ENCODE measurements at places on chromosomes 16 and 17.

DNA sequence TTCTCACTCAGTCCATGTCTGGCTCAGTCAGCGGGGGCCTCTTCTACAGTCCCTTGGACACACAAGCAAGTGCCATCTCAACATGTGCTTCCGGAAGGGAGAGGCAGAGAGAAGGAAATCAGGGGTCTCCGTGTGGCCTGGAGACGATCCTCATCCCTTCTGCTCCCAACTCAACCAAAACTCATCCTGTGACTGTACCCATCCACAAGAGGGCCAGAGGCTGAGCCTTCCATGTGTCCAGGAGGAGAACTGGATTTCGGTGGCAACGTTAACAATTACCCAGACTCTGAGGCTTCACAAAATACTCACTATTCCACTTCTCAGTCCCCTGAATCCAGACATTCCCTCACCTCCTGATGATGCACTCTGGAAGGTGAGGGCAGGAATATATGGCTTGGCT is 7.8 kb upstream of the ALOX12B start:
- DNase-seq, result no peak

- no peak for DNase-seq
These were observed 110.2 kb upstream of the CACNG5 start for GRCh38 chr17:66724581-66725341.

DNA sequence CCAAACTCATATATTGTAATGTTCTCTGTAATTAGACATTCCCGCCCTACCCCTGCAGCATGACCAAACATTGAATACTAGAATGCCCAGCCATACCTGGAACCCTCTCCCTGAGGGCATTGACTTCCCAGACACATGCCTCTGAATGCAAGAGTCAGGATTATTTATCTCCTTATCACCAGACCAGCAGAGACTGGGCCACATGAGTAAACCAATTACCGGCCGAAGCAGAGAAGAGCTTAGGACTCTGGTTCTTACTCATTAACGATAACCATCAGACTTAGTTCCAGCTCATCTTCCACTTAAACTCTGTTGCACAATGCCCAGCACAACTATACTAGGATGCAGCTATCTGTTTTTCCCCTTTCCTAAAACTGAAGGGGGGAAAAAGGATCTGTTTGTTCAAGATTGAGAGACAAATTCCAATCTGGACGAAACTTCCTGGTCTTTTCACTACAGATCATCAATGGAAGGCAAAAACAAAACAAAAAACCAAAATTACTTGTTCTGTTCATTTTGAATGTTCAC is 88.2 kb upstream of the CORO6 start:
- DNase-seq, result no peak

GRCh38 chr16:58462997-58463941 is 36.7 kb upstream of the NDRG4 start:
- no peak for DNase-seq

DNA sequence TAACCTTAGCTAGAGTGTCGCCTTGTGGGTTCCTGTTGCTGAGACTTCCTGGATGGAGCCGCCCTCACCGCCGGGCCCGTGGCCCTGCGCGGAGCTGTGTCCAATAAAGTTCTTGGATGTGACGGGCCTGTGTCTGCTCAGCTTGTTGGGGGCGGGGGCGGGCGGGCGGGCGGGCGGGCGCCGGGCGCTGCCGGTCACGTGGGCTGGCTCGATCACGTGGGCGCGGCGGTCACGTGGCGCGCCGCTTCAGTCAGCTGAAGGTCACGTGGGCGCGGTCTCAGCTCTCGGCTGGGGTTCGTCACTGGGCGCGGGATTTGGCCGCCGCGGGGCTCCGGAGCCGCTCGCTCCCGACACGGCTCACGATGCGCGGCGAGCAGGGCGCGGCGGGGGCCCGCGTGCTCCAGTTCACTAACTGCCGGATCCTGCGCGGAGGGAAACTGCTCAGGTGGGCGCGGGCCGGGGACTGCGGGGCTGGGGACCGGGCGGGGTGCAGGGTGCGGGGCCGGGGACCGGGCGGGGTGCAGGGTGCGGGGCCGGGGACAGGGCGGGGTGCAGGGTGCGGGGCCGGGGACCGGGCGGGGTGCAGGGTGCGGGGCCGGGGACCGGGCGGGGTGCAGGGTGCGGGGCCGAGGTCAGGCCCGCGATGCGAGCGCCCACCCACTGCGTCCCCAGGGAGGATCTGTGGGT is at the start of gene AMDHD2:
AMDHD2 (plus strand) TSS at position 275 of the 687 bp plus-strand sequence; CDS start at position 363, 88 bp downstream.
- DNase-seq, result peak; percentile 77

GRCh38 chr17:49843774-49844350 is 4.0 kb downstream of the TAC4 start:
- DNase-seq, result no peak

GRCh38 chr17:15092261-15092660 is 172.9 kb downstream of the PMP22 start:
- no peak for DNase-seq

DNA sequence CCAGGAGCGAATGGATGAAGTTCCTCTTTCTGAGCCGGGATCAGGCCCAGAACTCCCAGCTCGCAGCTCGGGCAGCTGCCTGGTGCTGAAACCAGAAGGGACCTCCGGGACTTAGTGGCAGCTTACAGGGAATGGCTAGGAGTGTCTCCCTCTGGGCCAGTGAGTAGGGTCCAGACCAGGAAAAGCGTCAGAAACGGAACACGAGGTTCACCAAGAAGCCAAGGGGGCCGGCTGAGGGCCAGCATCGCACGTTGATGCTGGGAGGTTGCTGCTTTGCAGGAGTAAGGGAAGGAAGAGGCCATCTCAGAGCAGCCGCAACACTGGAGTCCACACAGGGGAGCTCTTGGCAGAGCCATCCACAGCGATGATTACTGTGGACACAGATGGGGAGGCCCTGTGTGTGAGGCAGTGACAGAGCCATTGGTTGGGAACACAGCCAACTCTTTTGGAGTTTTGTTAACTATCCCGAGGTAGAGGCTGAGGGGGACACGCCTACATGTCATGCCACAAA is 74.0 kb upstream of the CREBBP start:
- DNase-seq, result no peak

DNA sequence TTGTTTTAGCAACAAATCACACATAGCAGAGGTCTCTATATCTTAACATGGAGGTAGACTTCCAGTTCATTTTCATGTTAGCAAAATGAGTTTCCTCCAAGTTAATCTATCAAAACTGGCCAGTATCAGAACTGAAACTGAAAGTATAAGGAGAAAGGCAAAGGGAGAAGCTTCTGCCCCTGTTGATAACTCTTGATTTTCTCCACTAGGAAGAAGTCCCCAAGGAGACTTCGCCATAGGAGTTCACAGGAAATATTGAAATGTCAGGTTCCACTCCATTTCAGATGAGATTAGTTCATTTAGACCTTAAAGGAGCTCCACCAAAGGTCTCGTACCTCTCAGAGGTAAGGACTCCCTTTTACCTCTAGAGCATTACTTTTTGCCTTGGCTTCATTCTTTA is 1.2 kb upstream of the OGFOD3 start:
- no peak for DNase-seq
